ENCODE measurements at places on chromosomes 1 and 21.
A peak's percentile ranks its signal among the peaks of the same experiment; 100 is the strongest.

- DNase-seq = no peak
These were observed 1.4 kb upstream of the ANKRD13C start for GRCh38 chr1:70355920-70356319.

DNA sequence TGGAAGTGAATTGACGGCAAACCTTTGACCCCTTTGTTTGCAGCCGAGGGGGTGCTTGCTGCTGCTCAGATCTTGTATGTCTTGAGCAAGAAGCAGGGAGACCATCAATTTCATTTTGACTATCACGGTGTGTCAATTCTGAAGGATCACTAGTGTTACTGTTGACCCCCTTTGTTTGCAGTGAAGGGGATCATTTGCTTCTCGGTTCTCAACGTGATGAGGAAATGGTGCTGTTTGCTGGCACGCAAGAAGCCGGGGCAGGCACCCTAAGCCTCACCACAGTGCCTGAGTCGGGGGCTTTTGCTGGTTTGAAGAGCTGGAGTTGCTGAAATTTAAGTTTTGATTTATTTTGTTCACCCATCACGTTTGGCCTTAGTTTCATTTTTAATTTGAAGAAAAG, 7.5 kb downstream of the RBM15 start:
- no peak for DNase-seq

- no peak for DNase-seq
These were observed 22.8 kb downstream of the CYYR1 start for GRCh38 chr21:26550326-26550725.

GRCh38 chr1:68188644-68189340, 43.5 kb downstream of the WLS start:
- DNase-seq = no peak

GRCh38 chr1:177798614-177799013, 171.2 kb downstream of the SEC16B start:
- DNase-seq = no peak

DNA sequence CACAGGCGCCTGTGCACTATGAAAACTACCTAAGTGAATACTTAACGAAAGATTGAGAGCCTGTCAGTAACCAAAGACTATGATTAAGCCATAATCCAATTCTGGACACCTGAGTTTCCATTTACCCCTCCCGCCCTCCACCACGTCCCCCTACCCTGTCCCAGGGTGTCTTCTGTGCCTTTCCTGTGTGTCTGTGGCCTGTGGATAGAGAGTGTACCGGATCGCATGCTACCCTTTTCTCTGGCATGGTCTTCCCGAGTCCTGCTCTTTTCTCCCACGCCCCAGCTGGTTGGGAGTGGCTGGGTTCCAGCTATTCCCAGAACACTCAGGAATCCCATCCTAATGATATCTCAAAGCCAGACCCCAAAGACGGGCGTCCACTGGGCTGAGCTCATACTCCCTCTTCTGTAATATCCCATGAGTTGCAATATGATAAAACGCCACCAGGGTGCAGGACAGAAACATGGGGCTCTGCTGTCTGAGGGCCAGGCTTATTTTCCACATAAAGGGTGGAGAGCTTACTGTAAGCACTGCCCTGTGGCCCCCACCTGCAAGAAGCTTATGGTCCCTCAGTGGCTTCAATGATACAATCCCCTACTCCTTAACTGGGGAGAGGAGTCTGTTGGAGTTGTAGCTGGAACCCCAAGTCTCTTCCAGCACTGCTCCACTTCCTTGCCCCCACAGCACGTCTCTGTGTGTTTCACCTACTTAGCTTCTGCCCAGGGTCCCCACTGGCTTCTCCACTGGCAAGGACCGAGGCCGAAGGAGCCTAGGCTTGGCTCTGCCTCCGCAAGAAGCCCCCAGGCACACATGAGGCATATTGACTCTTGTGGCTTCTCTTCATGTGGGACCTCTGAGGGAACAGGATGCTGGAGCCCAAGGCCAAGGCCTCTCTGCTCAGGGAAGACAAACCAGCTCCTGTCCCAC, 17.6 kb upstream of the ALX3 start:
- DNase-seq = peak; percentile 43

DNA sequence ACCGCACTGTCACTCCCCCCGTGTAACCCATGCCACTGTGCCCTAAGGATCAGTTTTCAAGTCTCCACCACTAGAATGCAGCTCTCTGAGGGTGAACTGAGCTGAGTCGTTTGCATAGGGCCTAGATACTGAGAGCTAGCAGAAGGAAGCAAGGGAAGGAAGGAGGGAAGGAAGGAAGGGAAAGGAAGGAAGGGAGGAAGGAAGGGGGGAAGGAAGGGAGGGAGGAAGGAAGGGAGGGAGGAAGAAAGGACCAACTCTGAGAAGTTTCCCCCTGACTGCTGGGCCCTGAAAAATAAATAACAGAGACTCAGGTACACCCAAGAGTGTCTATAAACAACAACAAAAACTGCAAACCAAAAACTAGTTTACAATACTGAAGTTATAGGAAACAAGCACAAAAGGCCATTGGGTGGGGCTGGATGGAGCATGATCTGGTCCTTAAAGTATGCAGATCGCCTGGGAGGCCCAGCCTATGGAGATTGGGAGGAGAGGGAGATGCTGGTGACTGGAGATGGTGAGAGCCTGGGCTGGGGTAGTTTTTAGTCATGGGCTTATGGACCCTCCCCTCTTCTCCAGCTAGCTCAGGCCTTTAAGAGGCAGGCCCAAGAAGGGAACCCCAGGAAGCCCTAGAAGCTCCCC, 1.7 kb upstream of the MRPS15 start:
- no peak for DNase-seq

DNA sequence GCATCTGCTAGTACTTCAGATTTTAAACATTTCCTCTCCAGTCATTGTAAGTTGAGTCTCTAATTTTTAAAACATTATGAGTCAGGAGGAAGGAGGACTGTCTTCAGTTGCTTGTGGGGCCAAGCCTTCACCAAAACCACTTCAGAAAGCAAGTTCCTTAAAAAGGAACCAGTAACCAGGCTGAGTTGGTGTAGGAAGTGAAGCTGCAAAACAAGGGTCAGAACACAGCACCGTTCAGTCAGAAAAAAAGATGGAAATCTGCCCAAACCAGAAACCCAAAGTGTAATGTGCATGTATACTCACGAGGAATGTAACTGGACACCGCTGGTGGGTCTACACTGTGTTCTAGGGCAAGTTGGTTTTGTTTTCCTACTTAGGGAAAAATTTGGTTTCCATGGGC, 402.1 kb downstream of the SETD4 start:
- DNase-seq = no peak

DNA sequence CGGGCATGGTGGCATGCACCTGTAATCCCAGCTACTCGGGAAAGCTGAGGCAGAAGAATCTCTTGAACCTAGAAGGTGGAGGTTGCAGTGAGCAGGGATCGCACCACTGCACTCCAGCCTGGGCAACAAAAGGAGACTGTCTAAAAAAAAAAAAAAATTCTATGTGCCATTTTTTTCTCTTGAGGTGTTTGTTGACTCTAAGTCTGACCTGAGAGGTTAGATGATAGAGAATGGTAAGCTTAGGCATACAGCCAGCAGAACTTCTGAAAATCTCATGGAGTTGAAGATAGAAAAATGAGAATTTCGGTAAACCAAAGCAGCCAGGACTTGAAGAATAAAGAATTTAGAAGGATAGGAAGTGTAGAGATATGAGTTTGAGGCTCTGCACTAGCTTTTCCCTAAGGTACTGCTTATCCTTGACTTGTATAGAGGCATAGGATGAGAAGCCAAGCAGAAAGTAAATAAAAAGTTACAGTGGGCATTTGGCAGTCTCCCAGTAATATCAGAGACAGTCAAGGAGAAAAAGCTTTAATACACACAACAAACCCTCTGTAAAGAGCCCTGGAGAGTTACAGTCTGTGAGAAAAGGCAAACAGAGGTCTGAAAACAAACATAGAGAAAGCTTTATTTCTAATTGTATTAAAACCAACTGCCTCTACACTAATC, 24.3 kb downstream of the F13B start:
- no peak for DNase-seq

DNA sequence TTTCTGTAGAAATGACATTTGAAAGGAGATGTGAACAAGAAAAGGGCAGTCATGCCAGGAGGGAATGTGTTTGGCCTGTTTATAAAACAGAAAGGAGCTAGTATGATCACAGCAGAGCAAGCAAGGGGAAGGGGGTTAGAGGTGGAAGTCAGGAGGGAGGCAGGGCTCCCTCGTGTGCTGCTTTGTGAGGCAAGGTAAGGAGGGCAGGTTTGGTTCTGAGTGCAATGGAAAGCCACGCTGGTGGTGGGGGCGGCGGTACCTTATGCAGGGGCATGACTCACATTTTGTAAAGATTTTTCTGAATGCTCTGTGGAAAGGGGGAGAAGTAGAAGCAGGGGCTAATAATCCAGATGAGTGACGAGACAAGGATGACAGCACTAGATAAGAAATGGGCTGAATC, 197.5 kb upstream of the C8B start:
- no peak for DNase-seq

GRCh38 chr1:115980998-115981993, 5.0 kb downstream of the SLC22A15 start:
- peak; percentile 31 for DNase-seq

- no peak for DNase-seq
These were observed 102.7 kb downstream of the CC2D1B start for GRCh38 chr1:52263153-52263910.

DNA sequence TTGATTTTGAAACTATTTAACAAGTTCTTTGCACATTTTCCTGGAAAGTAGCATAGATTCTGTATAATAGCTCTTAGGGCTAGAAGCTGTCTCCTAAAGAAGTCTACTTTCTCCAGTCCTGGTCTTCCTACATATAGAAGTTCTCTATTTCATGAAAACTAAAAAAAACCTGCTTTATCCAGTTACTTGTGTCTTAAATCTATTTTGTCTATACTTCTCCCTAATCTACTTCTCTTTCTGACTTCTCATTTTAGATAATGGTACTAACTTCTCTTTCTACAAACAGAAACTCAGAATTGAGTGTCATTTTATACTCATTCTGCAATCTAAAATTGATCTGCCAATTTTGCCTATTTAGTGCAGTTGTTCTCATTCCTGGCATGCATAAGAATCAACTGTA, 28.7 kb downstream of the PDE4B start:
- no peak for DNase-seq

DNA sequence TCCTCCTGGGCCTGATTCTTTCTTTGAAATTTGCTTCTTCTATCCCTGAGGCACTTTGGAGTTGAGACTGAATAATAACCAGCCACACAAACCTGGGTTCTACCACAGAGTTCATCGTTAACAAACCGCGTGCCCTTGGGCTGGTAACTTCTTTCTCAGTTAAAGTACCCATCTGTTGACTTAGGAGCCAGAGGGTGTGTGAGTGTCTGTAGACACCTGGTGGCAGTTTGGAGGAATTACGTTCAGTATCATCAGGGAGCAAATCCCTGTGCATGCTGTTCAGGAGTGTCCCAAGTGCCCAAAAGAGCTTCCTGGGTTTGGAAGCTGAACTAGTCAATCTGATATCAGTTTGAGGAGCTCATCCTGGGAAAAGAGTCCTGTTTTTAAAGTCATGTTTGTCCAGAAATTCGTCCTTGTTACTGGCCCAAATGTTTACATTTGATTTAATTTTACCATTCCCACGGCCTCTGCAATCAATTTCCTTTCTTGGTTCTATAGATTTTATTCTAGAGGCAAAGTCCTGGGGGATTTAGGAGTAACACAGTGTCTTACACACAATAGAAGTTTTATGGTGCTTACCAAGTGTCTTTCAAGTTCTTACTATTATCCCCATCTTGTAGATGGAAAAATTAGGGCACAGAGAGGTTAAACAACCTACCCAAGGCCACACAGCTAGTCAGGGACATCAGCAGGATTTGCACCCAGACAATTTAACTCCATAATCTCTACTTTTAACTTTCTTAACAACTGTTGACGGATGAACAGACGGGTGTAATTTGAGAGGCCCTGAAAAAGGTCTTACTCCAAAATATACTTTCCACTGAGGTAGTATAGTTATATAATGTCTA, 26.7 kb upstream of the RPTN start:
- DNase-seq = peak; percentile 39

DNA sequence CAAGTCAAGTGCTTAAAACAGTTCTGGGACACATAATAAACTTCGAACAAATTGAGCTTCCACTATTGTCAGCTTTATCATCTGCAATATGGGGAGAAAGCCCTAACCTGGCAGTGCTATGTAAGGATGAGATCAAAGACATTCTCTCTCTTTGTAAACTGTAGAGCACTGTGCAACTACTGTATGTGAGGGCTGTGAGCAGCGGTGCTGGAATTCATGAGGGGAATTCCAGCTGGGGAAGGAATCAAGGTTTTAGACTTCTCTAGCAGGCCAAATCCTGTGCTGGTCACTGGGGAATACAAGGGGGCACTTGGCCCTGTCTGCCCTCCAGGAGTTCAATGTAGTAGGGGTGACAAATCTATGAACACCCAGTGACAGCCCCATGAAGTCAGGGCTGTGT, 9.3 kb downstream of the FAM151A start:
- DNase-seq = no peak

- no peak for DNase-seq
These were observed 117.2 kb downstream of the CNIH3 start for GRCh38 chr1:224733027-224733911.

- no peak for DNase-seq
These were observed 110.5 kb downstream of the TOMM20 start for GRCh38 chr1:235018161-235018560.

- DNase-seq = no peak
These were observed 8.3 kb downstream of the MCOLN2 start for GRCh38 chr1:84988588-84988987.

- DNase-seq = no peak
These were observed 22.9 kb downstream of the ANGPTL7 start for GRCh38 chr1:11211925-11212587.

DNA sequence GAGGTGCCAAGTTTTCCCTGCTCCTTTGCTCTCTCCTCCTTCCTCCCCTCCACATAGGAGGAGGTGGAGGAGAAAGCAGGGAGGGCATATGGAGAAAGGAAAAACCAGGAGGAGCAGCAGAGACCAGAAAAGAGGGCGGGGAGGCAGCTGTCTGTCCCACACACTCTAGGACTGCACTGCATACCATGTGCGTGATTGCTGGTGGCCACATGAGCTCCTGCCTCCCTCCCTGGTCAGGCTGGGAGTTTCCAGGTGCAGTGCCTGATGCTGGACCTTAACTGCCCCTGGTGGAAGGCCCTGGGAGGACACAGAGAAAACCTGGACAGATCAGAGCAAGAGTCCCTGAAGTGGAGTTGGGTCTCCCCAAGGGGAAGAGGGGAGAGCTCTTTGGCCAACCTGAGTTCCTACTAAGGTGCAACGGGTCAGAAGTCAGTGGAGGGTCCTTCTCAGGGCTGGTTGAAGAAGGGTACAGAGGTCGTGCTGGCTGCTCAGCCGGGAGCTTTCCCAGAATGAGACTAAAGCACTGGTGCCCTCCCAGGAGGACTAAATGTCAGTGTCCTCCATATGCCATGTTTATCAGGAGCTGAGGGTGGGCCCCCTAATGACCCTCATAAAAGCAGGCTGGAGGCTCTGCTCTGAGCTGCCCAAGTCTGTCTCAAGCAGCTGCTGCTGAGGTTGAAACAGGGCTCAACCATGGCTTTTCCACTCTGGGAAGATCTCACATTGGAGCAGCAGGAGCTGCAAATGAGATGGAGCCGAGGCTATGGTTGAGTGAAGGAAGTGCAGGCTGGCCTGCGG, 3.5 kb upstream of the LGR6 start:
- no peak for DNase-seq

- DNase-seq = no peak
These were observed 261.6 kb upstream of the TMEM51 start for GRCh38 chr1:14891991-14892390.
